K562 (cell line): ENCODE measurements at places on chromosomes 5 and 9.

DNA sequence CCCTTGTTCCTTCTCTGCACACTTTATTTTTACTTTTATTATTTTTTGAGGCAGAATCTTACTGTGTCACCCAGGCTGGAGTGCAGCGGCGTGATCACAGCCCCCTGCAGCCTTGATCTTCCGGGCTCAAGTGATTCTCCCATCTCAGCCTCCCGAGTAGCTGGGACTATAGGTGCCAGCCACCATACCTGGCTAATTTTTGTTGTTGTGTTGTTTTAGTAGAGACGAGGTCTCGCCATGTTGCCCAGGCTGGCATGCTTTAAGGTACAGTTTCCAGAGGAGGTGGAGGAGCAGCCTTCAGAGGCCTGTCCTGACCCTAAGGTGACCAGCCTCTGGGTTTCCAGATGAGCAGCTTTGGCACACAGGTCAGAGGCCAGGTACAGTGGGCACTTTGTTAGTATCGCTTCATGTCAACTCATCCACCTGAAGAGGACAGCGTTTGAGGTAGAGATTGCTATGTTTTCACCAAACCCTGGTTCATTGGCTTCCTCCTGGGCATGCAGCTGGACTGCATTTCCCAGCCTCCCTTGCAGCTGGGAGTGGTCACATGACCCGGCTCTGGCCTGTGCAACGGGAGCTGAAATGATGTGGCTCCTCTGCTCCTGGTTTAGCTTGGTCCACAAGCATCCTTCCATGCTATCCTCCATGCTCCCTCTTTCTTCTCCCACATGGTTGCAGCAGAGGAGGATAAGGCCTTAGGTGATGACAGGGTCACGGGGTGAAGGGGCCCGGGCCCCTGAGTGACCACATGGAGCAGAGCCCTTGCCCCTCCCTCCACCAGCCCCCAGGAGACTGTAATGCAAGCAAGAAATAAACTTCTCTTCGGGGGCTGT is 139.3 kb upstream of the IER5L start:
- peak; percentile 39 for DNase-seq

DNA sequence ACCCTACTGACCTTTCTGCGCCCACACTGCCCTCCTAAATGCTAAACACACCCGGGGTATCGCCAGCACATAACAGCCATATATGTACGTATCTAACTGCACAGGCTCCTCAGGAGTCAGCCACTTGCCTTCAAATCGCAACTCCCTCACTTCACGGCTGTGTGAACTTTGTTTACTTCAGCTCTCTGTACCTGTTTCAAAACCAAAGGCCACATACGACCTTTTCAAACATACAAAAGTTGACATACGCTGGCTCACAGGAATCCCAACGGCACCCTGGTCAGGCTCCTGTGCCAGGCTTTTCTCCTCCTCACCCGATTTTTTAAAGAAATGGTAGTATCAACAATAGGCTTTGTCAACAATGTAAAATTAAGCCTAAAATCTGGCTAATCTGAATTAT is 39.0 kb upstream of the ZNF622 start:
- no peak for DNase-seq

- DNase-seq: no peak
Observed at GRCh38 chr5:164708831-164709230, 1203.4 kb downstream of the MAT2B start.

DNA sequence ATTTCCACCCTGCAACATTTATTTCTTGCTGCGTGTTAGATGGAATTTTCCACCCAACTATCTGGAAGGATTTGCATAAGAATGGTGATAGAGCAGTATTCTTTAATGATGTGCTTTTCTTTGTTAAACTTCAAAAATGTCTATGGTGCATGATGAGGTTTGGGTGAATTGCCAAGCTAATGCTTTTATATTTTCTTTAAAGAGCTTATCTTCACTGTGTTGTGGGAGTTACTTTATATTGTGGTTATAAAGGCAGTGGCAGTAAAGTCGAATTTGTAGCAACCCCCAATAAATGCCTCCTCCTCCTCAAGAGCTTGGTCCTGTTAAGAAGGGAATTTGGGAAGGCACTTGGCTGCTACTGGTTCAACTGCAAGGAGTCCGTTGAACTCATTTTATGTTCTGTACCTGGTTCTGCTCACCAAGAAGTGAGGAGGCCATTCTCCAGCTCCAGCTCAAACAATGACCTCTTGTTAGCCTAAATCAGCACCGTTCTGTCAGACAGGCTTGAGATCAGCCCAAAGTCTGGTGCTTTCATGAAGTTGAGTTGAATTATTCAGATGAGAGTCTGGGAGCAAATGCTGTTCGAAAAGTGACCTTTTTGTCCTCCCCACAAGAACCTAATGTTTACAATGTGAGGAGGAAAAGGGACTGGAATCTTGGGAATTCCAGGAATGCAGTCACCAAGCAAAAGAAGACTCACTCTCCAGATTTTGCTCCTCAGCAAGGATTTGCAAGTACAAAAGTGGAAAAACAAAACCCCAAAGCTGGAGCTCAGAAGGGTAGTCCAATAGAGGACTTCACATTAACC is 217.0 kb downstream of the TMEM38B start:
- no peak for DNase-seq

GRCh38 chr5:163943546-163943945 is 438.1 kb downstream of the MAT2B start:
- no peak for DNase-seq

DNA sequence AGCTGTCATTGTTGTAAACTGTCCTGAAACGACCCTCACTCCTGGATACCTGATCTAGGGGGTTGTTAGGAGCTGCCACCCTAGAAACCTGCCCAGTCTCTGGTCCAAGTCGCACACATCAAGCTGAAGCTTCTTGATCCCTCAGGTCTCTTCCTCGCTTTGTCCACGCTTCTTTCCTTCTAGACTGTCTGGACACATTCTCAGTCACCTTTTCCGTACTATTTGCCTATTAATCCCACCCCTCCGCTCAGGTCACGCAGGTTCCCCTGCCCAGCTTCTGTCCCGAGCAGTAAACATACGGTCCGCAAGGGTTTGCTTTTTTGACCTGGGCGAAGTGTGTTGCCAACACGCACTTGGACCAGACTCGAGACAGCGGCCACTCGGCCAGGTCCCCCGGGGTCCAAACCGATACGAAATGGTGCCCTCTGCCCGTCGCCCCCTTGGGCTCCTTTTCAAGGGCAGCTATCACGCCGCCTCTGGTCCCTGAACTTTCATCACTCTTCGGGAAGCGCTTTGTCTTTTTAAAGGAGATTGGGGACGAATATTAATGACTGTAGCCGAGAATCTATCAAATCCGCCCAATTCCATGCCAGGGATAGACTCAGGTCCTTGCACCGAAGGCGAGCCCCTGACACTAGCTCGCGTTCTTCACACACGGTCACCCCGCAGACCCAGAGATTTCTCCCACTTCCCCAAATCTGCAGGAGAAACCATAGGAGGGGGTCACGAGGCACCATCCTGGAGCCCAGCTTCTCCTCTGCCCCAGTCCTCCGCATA is 814 bp downstream of the PLCXD3 start:
- DNase-seq: no peak

GRCh38 chr5:170628691-170629565 is 125.1 kb downstream of the KCNIP1 start:
- DNase-seq: no peak

DNA sequence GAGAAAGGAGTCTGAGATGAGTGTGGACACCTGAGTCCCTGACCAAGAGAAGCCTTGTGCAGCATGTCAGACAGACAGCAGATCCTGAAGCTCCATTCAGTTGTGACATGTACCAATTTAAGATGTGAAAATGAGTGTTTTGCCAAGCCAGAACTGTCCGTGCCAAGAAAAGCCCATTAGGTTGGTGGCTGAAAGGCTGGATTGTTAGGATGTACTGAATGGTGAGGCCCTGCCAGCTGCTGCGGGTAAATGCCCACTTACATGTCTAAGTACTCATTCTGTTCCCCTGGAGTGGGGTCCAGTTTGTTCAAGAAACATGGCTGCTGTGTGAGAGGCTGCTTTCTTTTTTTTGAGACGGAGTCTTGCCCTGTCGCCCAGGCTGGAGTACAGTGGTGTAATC is 14.6 kb downstream of the DAPK1 start:
- no peak for DNase-seq

GRCh38 chr5:159913048-159913447 is 3.2 kb upstream of the ADRA1B start:
- no peak for DNase-seq

- no peak for DNase-seq
Observed at GRCh38 chr5:175579742-175580432, 78.0 kb upstream of the HRH2 start.

- DNase-seq: no peak
Observed at GRCh38 chr9:112872019-112872418, 18.7 kb downstream of the SLC46A2 start.

- no peak for DNase-seq
Observed at GRCh38 chr5:107408564-107408963, 262.2 kb downstream of the EFNA5 start.

DNA sequence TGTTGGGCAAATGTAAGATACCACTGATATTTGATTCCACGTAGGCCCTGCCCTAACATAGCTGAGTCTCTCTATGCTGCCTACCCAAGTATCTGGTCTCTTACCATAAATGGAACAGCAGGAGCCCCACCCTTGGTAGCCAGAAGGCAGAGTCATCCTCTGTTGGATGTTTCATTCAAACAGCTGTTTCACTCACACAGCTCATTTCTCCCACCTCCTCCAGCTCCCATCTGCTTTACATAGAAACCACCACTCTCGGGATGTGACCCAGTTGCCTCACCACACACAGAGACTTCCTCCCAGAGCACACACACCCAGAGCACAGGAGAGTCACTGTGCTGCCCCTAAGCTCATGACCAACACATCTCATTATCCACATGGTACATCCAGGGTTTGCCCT is 165.3 kb downstream of the TMEM167A start:
- no peak for DNase-seq

DNA sequence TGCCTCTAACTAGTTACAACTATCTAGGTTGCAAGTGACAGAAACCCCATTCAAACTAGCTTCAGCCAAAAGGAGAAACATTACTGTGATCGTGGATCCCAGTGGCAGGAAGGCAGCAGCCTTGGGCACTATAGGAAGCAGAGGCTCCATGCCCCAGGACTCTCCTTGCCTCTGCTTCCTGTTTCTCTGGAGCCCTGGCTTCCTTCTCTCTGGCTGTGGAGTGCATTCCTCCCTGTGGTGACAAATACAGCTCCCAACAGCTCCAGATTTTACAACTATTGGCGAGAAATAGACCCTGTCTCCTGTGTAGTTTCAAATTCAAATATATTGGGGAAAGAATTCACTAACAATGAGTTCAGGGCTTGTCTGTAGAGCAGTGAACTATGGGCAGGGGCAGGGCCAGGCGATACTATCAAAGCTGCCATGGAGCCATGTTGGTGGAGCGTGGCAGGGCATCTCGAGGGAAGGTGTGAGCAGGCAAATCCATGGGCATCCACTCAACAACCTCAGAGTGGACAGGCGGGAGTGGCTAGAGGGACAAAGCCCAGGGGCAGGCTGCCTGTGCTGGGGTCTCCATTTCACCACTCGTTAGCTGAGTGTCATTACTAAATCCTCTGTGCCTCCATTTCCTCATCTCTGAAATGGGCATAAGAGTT is 189.5 kb downstream of the ERCC6L2 start:
- no peak for DNase-seq

GRCh38 chr9:93059011-93059714 is 662 bp downstream of the SUSD3 start:
- peak; percentile 66 for DNase-seq

- no peak for DNase-seq
Observed at GRCh38 chr5:108660291-108660690, 87.4 kb upstream of the FER start.

- DNase-seq: no peak
Observed at GRCh38 chr9:135359764-135360163, 119.8 kb upstream of the PPP1R26 start.

- DNase-seq: peak; percentile 74
Observed at GRCh38 chr9:135474915-135475314, 4.7 kb upstream of the PPP1R26 start.

- no peak for DNase-seq
Observed at GRCh38 chr5:72988769-72989168, 32.9 kb downstream of the FCHO2 start.

GRCh38 chr9:20702570-20702969 is 18.5 kb downstream of the FOCAD start:
- DNase-seq: no peak

DNA sequence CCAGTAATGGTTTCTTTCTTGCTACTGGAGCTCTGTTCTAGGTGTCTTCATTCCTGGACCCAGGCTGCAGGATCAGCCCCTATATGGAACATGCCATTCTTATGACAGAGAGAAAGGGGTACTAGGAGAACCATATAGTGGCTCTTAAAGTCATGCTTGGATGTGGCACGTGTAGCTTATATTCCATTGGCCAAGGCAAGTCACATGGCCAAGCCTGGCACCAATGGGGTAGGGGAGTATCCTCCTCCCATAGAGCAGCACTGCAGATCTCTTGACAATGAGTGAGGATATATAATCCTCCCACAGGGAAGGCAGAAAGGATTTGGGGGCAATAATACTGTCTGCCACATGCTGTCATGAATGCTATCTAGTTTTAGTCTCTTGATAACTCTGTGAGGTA is 193.3 kb downstream of the PALM2AKAP2 start:
- DNase-seq: no peak

GRCh38 chr5:89255845-89256463 is 373.0 kb upstream of the MEF2C start:
- peak; percentile 60 for DNase-seq

- DNase-seq: no peak
Observed at GRCh38 chr5:175855041-175855720, 16.2 kb upstream of the CPLX2 start.

- DNase-seq: no peak
Observed at GRCh38 chr5:173751266-173751600, 134.8 kb upstream of the BOD1 start.

DNA sequence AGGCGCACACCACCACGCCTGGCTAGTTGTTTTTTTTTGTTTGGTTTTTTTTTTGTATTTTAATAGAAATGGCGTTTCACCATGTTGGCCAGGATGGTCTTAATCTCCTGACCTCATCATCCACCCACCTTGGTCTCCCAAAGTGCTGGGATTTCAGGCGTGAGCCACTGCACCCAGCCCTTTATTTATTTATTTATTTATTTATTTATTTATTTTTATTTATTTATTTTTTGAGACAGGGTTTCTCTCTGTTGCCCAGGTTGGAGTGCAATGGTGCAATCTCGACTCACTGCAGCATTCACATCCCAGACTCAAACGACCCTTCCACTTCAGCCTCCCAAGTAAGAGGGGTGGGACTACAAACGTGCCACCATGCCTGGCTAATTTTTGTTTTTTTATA is 63.0 kb upstream of the ADAMTSL1 start:
- DNase-seq: no peak

GRCh38 chr5:68046445-68046844 is 169.1 kb upstream of the PIK3R1 start:
- DNase-seq: no peak
